ENCODE measurements at places on chromosomes 6 and 20.

GRCh38 chr6:164208371-164208770 lies 793.9 kb downstream of the QKI start:
- no peak for DNase-seq

DNA sequence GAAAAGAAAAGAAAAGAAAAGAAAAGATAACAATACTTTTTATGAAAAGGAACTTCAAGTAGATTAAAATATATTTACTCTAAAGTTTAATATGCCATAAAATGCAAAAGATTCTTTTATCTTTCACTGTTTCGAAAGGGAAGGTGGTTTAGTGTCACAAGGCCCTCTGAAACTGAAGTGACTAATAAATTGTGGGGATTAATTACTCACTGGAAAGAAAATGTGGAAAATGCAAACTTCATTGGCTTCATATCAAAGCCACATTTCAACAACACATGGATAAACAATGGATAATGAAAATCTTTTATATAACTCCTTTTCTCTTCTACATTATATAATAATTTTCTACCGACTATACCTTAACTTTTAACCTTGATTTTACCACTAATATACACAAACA lies 320.5 kb upstream of the RSPO3 start:
- DNase-seq: no peak

GRCh38 chr20:63877755-63878470 lies 12.8 kb downstream of the TPD52L2 start:
- no peak for DNase-seq

DNA sequence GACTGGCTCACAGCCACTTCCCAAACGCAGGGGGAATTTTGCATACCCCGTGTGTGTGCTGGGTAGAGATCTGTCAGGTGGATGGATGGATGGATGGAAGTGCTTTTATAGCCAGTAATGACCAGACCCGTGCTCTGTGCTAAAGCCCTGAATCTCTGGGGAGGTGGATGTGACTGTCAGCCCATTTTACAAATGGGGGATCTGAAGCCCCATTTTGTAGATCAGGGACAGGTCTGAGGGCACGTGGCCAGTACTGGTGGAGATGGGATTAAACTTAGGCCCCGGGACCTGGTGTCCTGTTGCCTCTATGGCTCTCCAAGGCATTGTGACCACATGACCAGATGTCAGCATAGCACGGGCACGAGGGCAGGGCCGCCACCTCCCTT lies 38.2 kb upstream of the ZBP1 start:
- DNase-seq: no peak

DNA sequence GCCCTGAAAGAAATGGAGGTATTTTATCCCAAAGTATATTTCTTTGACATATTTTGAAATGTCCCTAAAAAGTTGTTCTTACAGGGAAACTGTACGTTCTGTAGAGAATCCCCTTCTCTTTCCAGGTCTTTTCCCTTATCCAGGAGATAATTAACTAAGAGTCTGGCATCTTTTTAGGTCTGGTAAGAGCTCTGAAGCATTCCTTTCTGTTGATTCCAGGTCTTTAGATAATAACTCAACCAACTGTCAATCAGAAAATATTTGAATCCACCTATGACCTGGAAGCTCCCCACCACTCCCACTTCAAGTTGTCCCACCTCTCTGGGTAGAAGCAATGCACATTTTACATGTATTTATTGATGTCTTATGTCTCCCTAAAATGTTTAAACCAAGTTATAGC lies 26.0 kb upstream of the CENPW start:
- no peak for DNase-seq

- DNase-seq: no peak
Observed at GRCh38 chr6:69802995-69803394, 6.2 kb upstream of the LMBRD1 start.

GRCh38 chr6:144304223-144304848 lies 19.2 kb downstream of the UTRN start:
- DNase-seq: no peak

GRCh38 chr6:52725535-52726192 lies 37.6 kb downstream of the GSTA2 start:
- DNase-seq: no peak

- no peak for DNase-seq
Observed at GRCh38 chr20:53623134-53623453, 29.5 kb upstream of the ZNF217 start.

GRCh38 chr6:106250953-106251352 lies 74.6 kb downstream of the ATG5 start:
- DNase-seq: no peak

- DNase-seq: no peak
Observed at GRCh38 chr6:137950581-137950980, 83.5 kb downstream of the TNFAIP3 start.

DNA sequence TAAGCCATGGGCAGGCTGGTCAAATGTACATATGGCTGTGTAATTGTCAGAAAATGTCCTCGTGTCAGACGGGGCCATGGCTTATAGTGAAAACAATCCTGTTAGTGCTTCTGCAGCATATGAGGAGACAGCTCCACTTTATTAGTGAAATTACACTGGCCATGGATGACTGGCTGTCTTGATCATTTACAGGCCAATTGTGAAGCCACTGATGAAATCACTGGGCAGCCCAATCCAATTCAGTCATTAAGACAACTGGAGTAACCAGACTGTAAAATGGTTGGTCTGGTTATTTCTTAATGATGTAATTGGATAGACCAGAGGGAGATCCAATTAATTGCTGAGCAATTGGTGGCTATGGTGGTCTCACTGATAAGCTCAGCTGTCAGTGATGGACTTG lies 749.5 kb downstream of the KIF16B start:
- no peak for DNase-seq

GRCh38 chr6:168968228-168968627 lies 285.4 kb downstream of the THBS2 start:
- peak; percentile 91 for DNase-seq

GRCh38 chr20:46000262-46000996 lies 8.3 kb upstream of the MMP9 start:
- DNase-seq: no peak

DNA sequence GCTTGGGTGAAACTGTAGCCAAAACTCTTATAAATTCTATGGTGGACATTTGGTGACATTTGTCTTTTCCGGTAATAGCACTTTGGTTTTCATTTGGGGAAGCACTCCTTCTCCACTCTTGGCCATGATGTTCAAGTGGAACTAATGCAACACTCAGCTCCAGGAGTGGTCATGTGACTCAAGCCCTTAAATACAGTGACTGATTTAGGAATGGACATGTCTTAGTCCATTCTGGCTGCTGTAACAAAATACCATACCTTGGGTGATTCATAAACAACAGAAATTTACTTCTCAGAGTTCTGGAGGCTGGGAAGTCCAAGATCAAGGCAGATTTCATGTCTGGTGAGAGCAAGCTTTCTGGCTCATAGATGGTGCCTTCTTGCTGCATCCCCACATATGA lies 10.8 kb upstream of the FKBP1A start:
- no peak for DNase-seq

DNA sequence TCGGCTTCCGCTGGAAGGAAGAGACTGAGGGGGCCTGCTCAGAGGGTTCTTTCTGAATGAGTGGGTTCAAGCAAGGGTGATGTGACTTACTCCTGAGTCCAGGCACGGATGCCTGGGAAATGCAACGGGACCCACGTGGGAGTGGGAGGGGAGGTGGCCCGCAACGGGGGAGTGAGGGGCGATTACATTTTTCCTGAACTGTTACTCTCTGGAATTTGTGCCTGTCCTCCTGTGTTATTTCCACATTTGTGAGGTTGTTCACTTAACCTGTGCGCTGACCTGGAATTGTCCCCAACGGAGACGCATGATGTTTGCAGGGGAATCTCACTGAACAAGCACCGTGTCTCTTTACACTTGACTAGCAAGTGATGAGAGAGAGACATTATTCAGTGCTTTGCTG lies 209.4 kb downstream of the CDH4 start:
- DNase-seq: no peak

- peak; percentile 14 for DNase-seq
Observed at GRCh38 chr6:50147371-50147770, 97.6 kb upstream of the DEFB112 start.

GRCh38 chr6:143803769-143804568 lies 39.2 kb upstream of the LTV1 start:
- DNase-seq: no peak

DNA sequence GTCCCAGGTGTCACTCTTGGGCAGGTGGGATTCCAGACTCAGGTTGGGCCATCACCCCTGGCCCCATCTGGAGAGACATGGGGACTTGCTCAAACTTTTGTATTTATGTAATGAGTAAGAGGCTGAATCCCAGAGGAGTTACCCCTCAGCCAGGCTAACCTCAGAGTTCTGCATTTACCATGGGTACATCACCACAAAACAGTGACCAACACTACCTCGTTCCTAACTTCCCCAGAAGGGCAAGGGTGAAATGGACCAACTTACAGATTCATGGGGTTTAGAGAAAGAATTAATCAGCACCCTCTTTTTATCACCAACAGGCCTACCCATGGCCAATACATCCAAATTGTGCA lies 259.9 kb upstream of the MARCKS start:
- no peak for DNase-seq

DNA sequence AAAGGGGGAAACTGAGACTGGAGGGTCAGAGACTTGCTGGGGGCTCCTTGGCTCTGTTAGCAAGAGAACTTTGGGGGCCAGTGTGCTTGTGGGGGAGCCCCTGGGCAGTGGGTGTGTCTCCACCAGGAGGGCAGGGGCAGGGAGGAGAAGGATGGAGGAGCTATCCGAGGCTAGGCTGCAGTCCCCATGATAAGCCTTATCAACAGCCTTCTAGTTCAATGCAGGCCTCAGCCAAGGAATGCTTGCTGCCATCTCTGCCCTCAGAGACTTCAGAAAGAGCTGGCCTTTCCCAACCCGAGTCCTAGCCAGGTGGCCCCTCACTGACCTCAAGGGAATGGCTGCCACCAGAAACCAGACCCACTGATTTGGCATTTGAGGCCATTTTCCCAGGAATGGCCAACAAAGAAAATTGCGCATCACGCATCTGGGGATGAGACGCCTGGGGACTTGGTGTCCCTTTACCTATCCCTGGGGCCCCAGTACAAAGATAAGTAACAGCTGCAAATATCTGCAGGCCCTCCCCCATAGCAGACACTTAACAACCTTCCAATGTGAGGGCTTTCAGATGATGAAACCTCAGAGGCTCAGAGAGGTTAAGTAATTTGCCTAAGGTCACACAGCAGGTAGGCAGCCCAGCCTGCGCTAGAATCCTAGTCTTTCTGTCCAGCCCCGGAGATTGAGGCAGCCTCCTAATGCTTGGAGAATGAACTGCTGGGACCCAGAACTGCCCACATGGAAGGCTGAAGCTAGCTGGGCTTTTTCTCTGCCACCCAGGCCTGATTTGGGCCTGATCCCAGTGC lies 4.9 kb downstream of the TGM2 start:
- DNase-seq: no peak

DNA sequence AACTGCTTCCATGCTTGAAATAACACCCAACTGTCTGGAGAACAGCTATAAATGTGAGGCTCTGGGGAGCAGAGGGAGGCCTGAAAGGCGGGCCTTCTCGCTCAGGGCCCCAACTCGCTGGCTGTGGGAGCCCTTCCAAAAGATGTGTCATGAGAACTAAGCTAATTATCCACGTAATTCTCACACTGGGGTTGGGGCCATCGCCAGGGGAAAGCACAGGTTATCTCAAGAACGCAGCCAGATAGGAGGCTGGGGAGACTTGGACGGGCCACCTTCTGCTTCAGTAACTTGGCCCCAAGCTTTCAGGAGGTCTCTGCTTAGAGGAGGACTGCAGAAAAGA lies 1.6 kb downstream of the PXDC1 start:
- DNase-seq: no peak

- DNase-seq: no peak
Observed at GRCh38 chr20:59032713-59033059, 551 bp upstream of the ATP5F1E start.
